NT2/D1 (cell line): ENCODE measurements at places on chromosomes 13 and 19.

DNA sequence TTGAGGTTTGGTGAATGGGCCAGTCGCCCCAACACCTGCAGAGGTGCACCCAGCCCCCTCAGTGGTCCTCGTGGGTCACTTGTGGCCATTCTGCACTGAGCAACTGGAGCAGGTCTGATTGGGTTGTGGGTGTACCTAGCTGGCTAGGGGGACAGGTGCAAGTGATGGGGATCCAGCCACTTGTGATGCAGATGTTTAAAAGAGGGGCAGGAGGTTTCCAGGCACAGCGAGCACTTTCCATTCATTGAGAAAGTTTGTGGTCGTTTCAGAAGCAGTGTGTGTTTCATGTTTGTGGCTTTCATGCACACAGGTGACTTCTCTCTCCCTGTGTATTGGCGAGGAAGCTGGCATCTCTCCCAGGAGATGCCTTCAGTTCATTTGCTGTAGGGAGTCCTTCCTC is 34.7 kb downstream of the TSSK6 start:
- DNase-seq, result no peak

DNA sequence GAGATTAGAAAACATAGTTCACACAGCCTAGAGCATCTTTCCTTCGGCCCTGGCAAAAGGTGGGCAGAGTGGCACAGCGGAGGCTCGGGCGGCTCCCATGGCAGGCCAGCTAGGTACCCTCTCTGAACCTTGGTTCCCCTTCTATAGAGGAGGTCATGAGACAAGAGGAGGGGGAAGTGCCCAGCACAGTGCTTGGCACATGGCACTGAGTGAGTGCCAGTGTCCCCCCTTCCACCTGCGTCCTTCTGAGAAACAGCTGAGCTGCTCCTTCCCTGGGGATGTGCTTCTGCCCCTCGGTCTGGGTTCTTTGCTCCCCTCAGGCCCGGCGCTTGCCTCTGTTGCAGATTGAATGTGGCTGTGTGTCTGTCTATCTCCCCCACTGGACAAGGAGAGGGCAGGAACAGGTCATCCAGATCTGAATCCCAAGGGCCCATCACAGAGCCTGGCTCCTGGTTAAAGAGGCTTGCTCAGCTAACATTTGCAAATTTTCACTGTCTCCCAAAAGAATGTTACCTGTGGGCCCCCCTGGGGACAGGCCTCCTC is 165.6 kb downstream of the USP12 start:
- DNase-seq, result no peak

GRCh38 chr13:113483081-113483480 is 7.4 kb downstream of the DCUN1D2 start:
- DNase-seq, result no peak

DNA sequence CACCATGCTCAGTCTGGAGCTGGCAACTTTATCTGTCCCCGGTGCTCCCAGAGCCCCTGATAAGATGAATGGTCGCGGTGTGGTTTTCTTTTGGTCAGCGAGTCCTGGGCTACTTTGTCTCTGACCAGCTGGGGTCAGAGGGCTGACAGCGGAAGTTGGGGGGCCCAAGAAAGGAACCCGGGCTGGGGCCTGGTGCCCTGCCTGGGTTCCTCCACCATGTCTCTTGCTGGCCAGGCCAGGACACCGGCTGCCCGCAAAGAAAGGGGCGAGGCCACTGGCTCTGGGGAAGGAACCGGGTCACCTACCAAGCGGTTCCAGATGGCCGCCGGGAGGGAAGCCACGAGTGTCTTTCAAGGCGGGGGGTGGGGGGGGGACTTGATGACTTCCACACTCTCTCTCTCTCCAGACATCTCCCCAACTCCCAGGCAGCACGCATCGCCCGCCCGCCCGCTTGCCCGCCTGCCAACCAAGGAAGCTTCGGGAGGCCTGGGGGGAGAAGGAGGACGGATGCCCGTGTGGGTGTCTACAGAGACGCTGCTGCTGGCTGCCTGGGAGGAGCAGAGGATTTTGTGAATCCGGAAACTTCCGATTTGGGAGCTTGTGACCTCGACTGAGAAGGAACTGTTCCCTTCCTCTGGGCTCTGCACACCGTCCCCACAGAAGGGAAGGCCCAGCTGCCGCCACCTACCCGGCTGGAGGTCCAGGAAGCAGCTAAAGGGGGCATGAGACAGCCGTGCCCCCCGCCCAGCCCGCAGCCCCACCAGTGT is 1.1 kb downstream of the PIP5K1C start:
- no peak for DNase-seq

DNA sequence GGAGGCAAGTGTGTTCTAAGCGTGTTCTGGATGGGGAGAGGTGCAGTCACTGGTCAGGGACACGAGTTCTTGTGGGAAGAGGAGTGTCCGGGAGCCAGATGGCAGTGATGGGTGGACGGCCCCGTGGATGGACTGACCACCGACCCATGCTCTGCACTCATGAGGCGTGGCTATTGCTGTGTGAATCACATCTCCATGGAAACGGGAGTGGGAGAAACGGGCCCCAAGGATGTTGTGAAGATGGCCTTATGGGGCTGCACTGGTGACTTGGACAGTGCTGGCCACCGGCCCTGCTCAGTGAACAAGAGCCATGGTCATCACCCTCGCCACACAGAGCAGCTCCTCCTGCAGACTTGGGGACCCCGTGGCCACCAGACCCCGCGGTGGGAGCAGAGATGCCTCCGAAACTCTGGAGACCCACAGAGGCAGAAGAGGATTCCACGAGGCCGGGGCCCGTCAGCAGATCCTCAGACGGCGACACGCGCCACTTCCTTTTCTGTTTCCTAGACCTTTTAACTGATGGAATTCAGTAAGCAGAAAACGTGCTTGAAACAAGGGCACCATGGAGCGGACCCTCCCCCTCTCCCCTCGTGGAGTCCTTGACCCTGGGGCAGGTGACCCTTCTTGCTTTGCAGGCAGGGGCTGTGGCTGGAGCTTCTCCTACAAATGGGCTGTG is 47.5 kb downstream of the GAS6 start:
- no peak for DNase-seq

GRCh38 chr19:16403151-16403977 is 68.4 kb downstream of the EPS15L1 start:
- DNase-seq, result no peak

GRCh38 chr13:51339952-51340732 is 651 bp downstream of the SERPINE3 start:
- DNase-seq, result no peak

- DNase-seq, result no peak
Measured at GRCh38 chr13:25971047-25971446, 80.8 kb downstream of the SHISA2 start.

DNA sequence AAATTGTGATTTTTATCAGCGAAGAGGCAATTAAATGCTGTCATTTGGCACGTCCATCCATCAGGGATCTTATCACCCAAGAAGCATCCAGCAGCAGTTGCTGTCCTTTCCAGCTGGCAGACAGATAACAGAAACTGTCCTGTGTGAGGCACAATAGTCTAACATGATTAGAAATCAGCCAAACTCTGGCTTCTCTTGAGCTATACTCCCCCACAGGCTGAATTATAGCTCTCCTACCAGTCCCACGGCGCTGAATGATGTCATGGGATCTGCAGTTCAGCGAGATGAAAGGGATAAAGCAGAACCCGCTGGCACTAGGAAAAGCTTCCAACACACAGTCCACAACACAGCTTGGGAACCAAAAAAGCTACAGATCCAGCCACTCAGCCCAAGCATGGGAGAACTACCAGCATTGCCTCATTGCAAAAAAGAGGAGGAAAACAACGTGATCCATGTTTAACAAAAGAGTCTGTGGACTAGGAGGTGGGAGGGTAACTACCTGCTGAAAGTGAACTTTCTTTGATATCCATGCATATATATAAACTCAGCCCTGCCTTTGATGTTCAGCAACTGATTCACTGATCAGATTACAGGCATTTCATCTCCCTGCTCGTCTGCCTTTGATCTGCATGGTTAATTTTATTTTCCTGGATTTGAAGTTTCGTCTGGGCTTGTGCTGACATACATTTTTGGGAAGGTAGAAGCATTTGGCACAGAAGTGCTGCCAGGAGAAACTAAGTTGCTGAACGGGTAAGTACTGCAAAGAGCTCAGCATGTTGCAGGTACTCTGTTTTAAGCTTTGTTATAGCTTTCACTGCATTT is at the start of gene TNFRSF19:
Gene TNFRSF19, plus strand, starts transcription at position 314 of the 822 bp plus-strand sequence. CDS start 19,772 bp downstream, outside the sequence.
- DNase-seq, result no peak

GRCh38 chr13:80630685-80631121 is 289.8 kb upstream of the SPRY2 start:
- DNase-seq, result no peak

DNA sequence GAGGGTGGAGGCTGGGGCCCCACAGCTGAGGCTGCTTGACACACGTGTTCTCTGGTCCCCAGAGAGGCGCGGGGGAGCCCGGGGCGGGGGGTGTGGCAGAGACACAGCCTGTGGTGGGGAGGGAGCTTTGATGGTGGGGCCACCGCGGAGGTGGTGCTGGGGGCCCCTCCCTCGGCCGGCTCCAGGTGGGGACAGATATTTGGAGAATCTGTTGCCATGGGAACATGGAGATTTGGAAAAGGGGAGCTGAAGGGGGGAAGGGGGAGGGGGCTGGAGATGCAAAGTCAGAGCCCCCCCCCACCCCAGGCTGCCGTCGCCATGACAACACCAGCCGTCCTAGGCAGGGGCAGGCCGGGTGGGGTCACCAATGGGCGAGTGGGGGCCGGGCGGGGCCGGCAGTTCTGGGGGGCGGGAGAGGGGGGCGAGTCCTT is 1.2 kb downstream of the PRKCG start:
- DNase-seq, result no peak

DNA sequence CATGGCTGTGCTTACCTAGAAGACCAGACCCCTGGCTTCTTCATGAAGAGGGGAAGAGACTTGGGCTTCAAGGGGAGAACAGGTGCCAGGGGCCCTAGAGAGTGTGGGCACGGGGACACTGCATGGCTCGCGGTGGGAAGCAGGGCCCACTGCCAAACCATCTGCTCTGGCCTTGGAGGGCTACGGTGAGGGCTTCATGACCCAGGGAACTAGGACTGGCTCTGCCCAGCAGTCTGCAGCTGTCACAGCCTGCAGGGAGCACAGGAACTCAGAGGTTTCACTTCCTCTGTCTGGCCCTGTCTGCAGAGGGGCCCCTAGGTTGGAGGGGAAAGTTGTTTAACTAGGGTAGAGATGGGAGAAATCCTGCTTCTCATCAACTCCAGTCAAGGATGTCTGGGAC is 4.3 kb downstream of the ERCC1 start:
- DNase-seq, result no peak

DNA sequence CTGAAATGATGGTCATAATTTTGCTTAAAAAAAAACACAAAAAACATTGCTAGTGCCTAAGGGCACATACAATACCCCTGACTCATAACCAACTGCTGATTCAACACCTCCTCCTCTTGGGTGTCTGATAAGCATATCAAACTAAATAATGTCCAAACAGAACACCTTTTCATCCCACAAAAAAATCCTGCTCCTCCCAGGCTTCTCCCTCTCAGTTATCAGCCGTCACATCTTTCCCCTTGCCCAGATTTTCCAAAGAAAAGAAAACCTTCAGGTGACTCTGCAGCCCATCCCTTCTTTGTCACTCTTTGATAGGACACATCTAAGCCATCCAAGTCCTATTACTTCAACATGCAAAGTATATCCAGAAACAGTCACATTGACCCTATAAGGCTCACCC is 46.9 kb downstream of the ABCC4 start:
- DNase-seq, result no peak

DNA sequence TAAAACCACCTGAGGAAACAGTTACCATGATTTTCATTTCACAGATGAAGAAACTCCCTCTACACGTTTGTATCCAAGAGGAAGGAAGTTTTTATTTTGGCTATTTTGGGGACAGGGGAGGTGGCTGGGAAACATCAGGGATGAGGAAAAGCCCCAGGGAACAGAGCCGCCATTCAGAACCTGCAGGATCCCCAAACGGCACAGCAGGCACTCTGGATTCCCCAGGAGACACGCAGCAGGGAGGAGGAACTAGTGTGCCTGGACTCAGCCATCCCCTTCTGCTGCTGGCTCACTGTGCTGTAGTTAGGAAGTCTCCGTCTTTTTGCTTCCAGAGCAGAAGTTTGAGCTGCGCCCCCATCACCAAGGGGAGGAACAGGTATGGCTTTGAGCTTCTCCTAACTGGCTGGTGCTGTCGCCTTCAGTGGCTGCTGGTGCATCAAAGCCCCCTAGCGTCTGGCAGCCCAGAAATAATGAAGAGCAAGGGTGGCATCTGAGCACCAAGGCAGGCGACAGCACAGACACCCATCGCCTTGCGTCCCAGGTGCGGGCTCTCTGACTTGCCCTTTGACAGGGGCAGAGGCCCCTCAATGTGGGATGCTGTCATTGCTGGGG is 4.2 kb downstream of the NAPA start:
- DNase-seq, result no peak

GRCh38 chr13:38519229-38519911 is 167.5 kb upstream of the FREM2 start:
- DNase-seq, result peak; percentile 47

GRCh38 chr13:103883164-103883563 is 816.9 kb upstream of the SLC10A2 start:
- peak; percentile 80 for DNase-seq

DNA sequence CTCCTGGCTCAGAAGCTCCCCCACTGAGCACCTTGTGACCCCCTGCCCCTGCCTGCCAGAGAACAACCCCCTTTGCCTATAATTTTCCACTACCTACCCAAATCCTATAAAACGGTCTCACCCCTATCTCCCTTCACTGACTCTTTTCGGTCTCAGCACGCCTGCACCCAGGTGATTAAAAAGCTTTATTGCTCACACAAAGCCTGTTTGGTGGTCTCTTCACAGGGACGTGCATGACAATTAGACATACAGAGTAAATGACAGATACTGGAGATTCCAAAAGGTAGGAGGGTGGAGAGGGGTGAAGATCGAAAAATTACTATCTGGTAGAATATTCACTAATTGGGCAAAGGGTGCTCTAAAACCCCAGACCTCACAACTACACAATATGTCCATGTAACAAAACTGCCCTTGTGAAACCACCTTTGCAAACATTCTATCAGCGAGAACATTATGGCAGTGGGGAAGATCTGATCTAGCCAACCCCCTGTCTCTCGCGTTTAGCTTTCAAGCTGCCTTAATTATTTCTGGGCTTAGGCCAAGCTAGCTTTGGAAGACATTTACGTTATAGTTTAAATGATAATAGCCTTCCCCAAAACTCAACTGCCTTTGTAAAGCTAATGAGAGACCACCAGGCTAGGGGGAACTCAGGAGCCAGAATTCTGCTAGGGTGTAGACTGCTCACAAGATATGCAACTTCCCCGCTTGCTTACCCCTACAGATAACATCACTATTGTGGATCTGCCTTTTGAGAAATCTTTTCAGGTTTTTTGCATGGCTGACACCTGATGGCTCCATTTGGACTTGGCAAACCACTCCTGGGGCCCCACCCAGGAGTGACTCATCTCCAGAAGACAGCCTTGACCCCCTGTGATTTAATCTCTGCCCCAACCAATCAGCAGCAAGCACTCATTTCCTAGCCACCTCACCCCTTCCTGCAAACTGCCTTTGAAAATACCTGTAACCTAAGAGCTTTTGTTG is 1534.0 kb upstream of the SPRY2 start:
- peak; percentile 90 for DNase-seq

- no peak for DNase-seq
Measured at GRCh38 chr19:34482380-34483250, 1.1 kb downstream of the WTIP start.

GRCh38 chr13:101474419-101474957 is 22.0 kb downstream of the ITGBL1 start:
- DNase-seq, result peak; percentile 47

GRCh38 chr13:51638216-51638871 is 54.1 kb downstream of the WDFY2 start:
- no peak for DNase-seq

GRCh38 chr19:3404324-3405260 is 38.2 kb downstream of the NFIC start:
- DNase-seq, result no peak
